Activated CD4-positive, alpha-beta T cell treated with anti-CD3 and anti-CD28 coated beads, Interleukin-2, amount 50 U/mL, for 1 hour (primary cell): ENCODE measurements at places on chromosomes 7 and 10.

DNA sequence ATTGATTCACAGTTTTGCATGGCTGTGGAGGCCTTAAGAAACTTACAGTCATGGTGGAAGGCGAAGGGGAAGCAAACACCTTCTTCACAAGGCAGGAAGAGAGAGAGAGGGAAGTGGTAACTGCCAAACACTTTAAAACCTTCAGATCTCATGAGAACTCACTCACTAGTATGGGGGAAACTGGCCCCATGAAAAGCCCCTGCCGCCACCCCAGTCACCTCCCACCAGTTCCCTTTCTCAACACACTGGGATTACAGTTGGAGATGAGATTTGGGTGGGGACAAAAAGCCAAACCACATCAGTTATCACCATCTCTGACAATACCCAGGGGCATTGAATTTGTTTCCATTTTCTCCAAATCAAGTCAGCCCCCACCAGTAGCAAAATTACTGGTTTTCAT lies 740.4 kb downstream of the GATA3 start:
- DNase-seq, result no peak

DNA sequence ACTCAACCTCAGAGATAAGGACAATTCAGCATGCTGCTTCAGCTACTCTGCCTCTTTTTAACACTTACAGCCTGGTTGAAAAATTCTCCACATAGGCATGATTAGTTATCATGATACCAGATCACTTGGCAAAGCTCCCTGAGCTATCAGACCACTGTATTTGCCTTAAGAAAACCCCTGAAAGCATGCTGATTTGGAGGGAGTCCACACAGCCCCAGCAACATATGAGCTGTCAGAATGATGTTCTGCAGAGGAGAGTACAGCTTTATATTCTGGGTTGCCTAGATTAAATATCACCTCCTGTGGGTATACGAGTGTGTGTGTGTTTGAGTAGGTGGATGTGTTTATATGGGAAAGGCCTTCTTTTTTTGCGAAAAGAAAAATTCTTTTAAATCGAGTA lies 170.2 kb upstream of the CHRM2 start:
- DNase-seq, result no peak

DNA sequence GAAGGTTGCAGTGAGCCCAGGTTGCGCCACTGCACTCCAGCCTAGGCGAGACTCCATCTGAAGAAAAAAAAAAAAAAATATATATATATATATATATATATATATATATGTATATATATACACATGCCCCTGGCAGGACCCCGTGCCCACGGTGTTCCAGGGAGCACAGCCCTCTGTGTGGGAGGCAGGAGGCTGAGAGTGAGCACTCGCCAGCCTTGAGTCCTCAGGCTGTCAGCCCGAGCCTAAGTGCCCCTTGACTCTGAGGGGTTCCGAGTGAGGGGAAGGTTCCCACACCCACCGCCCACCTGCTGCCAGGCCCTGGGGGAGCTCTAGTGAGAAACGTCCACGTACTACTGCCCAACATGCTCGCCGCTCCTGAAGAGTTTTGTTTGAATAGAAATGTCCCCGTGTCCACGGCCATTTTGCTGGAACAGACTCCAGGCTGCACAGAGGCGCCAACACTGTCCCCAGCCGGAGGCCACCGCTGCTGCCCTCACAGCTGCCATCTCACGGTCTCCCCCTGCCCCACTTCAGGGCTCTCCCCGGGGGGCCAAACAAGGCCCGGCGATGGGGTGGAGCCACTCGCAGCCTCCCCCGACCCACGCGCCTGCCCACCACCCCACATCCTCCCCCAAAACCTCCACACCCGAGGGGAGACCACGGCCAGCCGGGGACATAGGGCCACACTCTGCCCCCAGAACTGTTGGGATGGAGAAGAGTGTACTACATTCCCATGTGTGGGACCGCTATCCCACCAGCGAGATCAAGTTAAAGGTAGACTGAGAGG lies 62.8 kb upstream of the EBF3 start:
- no peak for DNase-seq

DNA sequence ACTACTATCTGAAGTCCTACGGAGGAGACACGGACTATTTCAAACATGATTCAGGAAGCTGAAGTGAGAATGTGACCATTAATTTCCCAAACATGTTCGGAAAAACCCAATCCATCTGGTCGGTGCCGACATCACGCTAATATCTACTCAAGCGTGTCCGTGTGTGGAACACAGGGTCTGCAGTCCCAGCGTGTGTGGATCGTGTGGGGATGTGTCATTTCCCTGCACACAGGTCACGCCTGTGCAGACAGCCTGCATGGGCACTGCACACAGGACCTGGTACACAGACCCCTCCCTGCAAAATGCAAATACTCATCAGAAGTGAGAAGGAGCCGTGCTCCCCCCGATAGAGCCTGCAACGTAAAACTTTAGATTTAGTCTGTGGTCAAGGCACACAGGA lies 57.8 kb downstream of the CARD11 start:
- no peak for DNase-seq

GRCh38 chr10:74944205-74944604 lies 117.8 kb downstream of the KAT6B start:
- DNase-seq, result no peak

GRCh38 chr10:79046741-79047583 lies 21.8 kb upstream of the ZMIZ1 start:
- no peak for DNase-seq

DNA sequence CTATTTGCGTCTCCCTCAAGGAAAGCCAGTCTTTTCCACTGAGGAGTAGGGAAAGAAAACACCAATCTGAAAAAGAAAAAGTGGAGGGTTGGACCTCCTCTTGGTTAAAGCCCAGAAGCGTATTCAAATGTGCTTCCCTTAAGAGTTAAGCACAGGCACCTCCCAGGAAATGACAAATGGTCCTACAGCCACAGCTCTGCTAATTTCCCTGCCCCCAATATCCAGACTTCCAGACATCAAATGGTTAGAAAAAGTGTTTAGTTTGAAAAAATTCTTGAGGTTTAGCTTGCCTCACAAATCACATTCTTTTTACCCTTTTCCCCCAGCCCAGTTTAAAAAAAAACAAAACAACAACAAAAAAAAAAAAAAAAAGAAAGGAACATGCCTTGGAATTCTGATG lies 19.0 kb upstream of the COL1A2 start:
- no peak for DNase-seq

DNA sequence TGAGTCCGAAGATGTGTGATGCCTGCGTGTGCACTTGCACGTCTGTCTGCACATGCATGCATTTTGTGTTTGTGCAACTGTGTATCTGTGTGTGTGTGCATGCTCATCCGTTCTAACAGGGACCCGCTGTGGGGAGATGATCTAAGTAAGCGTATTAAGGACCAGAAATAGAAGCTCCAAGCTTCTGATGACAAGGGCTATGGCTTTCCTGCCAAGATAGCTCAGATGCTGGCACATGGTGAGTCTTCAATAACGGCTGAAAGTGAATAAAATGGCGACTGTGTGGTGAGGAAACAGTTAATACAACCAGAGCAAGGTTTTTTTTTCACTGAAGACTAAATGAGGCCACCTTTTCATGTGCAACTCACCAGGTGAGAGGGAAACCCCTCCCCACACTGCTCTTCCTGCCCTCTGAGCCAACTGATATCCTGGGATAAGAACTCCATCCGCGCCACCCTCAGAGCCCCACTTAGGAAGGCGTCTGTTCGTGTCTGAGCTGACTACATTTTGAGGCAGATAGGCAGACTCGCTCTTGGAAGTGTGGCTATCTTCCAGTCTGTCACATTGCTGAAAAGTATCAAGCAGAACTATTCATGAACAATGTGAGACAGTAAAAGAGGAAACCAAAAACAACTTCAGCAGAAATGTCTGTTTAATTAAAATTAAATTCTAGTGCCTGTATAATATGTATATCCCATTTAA lies 47.4 kb upstream of the TCERG1L start:
- no peak for DNase-seq

GRCh38 chr7:11235491-11235890 lies 261.8 kb downstream of the PHF14 start:
- no peak for DNase-seq

GRCh38 chr10:89236226-89236797 lies 15.3 kb downstream of the LIPA start:
- no peak for DNase-seq

DNA sequence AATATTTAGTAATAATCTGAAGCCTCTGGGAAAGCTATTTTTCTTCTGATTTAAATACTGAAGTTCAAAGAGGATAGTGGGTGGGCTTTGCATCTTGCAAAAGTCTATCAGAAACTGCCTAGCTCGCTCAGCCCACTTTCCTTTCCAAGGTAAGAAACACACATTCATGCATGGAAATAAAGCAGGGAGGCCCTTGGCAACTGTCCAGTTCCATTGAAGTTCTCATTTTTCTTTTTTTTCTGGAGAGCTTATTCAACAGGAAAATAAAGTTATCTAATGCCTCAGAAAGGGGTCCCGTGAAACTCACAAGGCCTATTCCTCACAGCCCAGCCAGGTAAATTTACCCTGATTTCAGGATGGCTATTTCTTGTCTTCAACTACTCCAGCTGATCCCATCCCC lies 654.9 kb downstream of the KCNMA1 start:
- DNase-seq, result no peak

- peak; percentile 68 for DNase-seq
Measured at GRCh38 chr10:97210543-97210960, 24.8 kb upstream of the SLIT1 start.

DNA sequence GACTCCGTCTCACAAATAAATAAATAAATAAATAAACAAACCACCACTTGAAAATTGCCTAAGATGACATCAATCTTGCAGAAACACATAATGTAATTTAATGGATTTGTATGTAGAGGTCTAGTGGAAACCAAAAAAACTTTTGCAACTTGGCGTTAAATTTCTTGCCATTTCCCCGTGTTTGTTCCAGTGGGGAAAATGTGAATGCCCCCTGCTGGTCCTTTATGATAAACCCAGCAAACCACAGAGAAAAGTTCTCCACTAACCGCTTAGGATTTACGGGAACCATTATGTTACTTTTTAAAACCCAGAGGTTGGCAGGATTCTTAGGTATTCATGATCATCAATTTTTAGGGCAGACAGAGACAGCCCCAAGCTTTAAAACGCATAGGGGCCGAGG lies 32.5 kb downstream of the LAMB4 start:
- no peak for DNase-seq

DNA sequence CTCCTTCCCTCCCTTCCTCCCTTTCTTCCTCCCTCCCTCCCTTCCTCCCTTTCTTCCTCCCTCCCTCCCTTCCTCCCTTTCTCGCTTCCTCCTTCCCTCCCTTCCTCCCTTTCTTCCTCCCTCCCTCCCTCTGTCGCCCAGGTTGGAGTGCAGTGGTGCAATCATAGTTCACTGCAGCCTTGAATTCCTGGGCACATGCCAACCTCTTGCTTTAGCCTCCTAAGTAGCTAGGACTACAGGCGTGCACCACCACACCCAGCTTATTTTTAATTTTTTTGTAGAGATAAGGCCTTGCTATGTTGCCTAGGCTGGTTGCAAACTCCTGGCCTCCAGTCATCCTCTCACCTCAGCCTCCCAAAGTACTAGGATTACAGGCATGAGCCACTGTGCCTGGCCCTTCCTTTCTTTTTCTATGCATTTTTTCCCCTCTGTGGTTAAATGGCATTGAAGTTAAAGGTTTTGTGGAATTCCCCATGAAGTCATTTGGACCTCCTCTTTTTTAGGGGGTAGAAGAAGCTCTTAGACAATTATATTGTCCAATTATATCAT lies 9.6 kb downstream of the KLHDC10 start:
- DNase-seq, result no peak

DNA sequence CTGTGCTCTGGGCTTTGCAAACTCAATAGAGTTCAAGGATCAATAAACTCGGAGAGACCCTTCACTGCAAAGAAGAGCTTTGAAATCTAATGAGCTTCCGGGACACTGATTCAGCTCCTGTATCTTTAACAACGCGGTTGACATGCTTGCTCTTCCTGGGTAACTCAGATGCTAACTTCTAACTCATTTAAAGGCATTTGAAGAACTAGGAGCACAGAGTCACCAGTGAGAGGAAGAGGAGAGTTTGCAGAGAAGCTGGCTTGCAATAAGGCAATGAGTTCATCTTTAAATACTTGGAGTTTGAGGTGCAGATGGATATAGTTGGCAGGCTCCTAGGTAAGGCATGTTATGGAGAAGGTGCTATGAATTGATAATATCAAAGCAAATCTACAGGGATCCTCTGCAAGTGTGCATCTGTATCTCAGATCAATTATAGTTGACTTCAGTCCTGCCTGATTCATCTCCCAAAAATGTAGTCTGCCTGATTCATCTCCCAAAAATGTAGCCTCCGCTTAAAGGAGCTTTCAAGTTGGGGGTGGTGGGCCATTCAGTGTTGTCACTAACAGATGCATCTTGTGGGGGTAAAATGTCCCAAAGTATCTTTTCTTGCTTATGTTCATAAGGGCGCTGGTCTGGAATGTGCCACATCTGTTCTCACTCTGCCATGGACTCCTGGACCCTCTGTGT lies 182.5 kb upstream of the PRSS58 start:
- no peak for DNase-seq

DNA sequence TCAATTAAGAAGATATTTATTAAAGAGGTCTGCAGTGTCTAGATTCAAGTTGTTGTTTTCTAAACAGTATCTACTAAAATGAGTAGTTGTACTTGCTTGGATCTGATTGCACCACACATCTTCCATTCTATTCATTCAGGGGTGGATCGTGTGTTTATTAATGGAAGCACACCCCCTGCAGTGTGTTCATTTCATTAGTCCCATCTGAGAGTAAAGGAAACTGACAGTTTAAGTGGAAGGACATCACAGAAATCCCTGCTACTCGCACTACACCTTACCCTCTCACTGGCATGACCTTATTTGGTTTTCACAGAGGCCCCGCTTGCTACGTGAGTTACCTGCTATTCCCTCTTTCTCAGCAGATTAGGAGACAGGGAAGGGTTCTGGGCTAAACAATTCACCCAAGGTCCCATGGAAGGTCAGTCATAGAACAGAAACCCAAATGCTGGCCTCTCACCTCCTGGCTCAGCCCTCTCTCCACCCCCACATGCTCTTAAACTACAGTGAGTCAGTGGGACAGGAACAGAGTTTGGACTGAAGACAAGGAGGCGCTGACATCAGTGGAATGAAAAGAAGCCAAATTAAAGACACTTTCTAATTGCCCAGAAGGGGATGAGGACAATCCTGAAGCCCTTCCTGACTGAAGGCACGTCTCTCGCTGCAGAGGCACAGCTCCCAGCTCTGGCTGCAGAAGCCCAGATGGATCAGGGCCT lies 369.2 kb upstream of the NRP1 start:
- DNase-seq, result no peak

DNA sequence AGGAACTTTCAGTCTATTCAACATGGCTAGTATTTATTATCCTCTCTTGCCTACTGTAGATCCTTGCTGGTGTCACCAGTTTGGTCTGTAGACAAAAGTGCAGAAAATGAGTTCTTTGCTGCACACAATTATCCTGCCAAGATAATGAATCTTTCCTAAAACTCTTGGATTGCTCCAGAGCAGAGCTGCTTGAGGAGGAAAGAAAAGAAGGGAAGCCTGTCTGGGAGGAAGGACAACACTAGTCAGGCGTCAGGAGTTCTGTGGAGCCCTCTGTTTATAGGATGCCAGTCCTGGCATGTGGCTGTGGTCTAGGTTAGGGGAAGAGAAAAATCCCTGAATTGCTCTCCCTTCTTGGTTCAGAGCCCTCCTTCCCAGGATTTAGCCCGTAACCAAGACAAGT lies 430.0 kb upstream of the GALNT17 start:
- no peak for DNase-seq
